ENCODE measurements at places on chromosomes 4 and X. TPM values are rescaled to one million over a fixed set of nuclear protein-coding genes. Genes with fewer than 3 reads are reported as not detected.
A peak's percentile ranks its signal among the peaks of the same experiment; 100 is the strongest.

The GPR50 gene
- not detected for total RNA-seq

The TMEM47 gene
- 28.5 TPM for total RNA-seq

The C4orf50 gene
- total RNA-seq: 2.8 TPM

GRCh38 chr4:147139455-147140198, 194.0 kb upstream of the TTC29 start:
- no peak for DNase-seq
- no peak overlapping the region for H3K27ac ChIP-seq
- no peaks in the 10 kb centered on the region for H3K4me1 ChIP-seq
- no peak overlapping the region for H3K4me3 ChIP-seq
- no peaks in the 10 kb centered on the region for H3K36me3 ChIP-seq

The GDPD2 gene
- not detected for total RNA-seq

DNA sequence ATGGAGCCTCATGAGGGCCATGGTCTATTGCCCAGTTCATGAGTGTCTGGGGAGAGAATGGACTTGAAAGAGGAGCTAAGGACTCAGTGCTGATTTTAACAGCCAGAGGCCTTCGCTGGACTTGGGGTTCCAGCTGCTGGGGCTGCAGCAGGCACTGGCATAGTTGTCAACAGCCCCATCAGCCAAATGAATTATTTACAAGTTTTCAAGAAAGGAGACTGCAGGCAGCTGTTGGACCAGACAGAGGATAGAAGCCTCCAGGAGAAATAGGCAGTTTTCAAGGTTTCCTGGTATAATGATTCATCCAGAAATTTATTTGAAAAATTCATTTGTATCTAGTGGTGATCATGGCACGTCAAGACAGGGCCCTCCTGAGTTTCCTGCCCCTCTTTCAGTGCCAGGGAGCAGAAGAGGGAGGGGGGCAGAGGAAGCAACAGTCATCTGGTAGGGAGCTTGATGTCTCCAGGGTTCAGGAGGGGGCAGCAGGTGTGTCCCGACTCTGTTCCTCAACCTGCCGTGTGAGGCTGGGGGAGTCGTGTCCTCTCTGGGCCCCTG, 63.1 kb upstream of the GPR78 start:
- no peaks in the 10 kb centered on the region for H3K4me1 ChIP-seq
- no peaks in the 10 kb centered on the region for H3K27me3 ChIP-seq
- H3K36me3 ChIP-seq: no peaks in the 10 kb centered on the region
- no peak for DNase-seq
- H3K27ac ChIP-seq: no peak overlapping the region
- no peak overlapping the region for H3K4me3 ChIP-seq

- no peaks in the 10 kb centered on the region for H3K36me3 ChIP-seq
- H3K27ac ChIP-seq: no peak overlapping the region
- no peaks in the 10 kb centered on the region for H3K27me3 ChIP-seq
- DNase-seq: peak; percentile 3
- no peaks in the 10 kb centered on the region for H3K4me1 ChIP-seq
Measured at GRCh38 chrX:140733766-140734342, 24.3 kb downstream of the LINC00632 start.

- H3K27ac ChIP-seq: no peak overlapping the region
- no peak overlapping the region for H3K4me3 ChIP-seq
- no peaks in the 10 kb centered on the region for H3K27me3 ChIP-seq
- H3K4me1 ChIP-seq: no peaks in the 10 kb centered on the region
- no peak for DNase-seq
- no peaks in the 10 kb centered on the region for H3K36me3 ChIP-seq
Measured at GRCh38 chrX:119690921-119691716, 1.8 kb downstream of the SEPTIN6 start.

DNA sequence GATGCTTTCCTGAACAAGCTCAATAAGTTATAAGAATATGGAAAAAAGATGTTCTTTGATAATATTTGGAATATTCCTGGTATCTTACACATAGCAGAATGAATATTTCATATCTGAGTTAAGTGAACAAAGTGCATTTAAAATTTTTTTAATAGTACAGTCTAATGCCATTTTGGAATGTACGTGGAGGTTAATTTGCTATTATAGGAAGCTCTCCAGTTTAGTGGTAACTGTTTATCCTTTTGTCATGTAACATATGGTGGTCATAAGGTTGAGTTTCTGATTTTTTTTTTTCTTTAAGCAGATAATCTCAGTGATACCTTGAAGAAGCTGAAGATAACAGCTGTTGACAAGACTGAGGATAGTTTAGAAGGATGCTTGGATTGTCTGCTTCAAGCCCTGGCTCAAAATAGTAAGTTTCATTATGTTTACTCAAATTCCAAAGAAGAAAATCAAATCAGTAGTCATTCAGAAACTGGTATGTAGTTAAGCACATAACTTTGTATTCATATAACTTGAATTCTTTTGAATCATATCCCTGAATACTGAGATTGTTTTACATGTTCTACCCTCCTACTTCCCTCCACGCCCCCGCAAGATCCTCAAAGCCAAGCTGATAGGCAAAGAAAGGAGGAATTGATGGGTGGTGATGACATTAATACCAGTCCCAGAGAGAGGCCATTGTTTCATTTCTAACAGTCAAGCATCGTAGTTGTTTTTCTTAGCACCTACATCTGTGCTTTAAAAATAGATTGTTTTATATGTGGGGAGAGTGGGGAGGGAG, 32.1 kb downstream of the RAP1GDS1 start:
- no peaks in the 10 kb centered on the region for H3K27me3 ChIP-seq
- no peaks in the 10 kb centered on the region for H3K4me1 ChIP-seq
- H3K27ac ChIP-seq: no peak overlapping the region
- H3K4me3 ChIP-seq: no peak overlapping the region

- H3K27me3 ChIP-seq: no peaks in the 10 kb centered on the region
- no peak overlapping the region for H3K4me3 ChIP-seq
- no peaks in the 10 kb centered on the region for H3K36me3 ChIP-seq
- no peaks in the 10 kb centered on the region for H3K4me1 ChIP-seq
- DNase-seq: peak; percentile 8
Measured at GRCh38 chrX:70030301-70030767, 19.4 kb downstream of the AWAT2 start.

GRCh38 chrX:154056770-154057241, 37.1 kb upstream of the IRAK1 start:
- no peak overlapping the region for H3K27ac ChIP-seq
- no peaks in the 10 kb centered on the region for H3K4me1 ChIP-seq
- H3K36me3 ChIP-seq: no peaks in the 10 kb centered on the region
- no peaks in the 10 kb centered on the region for H3K27me3 ChIP-seq
- H3K4me3 ChIP-seq: no peak overlapping the region

GRCh38 chr4:44842531-44842930, 116.2 kb upstream of the GNPDA2 start:
- H3K27me3 ChIP-seq: no peaks in the 10 kb centered on the region
- no peak for DNase-seq
- no peaks in the 10 kb centered on the region for H3K36me3 ChIP-seq
- no peaks in the 10 kb centered on the region for H3K4me1 ChIP-seq
- no peak overlapping the region for H3K4me3 ChIP-seq
- H3K27ac ChIP-seq: no peak overlapping the region

The TMEM31 gene
- 7.6 TPM for total RNA-seq

- H3K27me3 ChIP-seq: no peaks in the 10 kb centered on the region
- DNase-seq: no peak
- no peak overlapping the region for H3K27ac ChIP-seq
- no peaks in the 10 kb centered on the region for H3K36me3 ChIP-seq
- no peaks in the 10 kb centered on the region for H3K4me1 ChIP-seq
Measured at GRCh38 chrX:47941423-47941822, 62.4 kb downstream of the ZNF182 start.

GRCh38 chr4:151238477-151238876, 38.5 kb upstream of the PRSS48 start:
- no peaks in the 10 kb centered on the region for H3K4me1 ChIP-seq
- no peak overlapping the region for H3K4me3 ChIP-seq
- DNase-seq: no peak
- H3K27me3 ChIP-seq: no peaks in the 10 kb centered on the region
- no peaks in the 10 kb centered on the region for H3K36me3 ChIP-seq

The C4orf51 gene
- not detected for total RNA-seq

GRCh38 chrX:19709812-19710518, 177.4 kb downstream of the SH3KBP1 start:
- no peak overlapping the region for H3K4me3 ChIP-seq
- no peak overlapping the region for H3K27ac ChIP-seq
- H3K36me3 ChIP-seq: no peaks in the 10 kb centered on the region

GRCh38 chr4:85772470-85772869, 297.5 kb downstream of the ARHGAP24 start:
- no peaks in the 10 kb centered on the region for H3K36me3 ChIP-seq
- no peak overlapping the region for H3K27ac ChIP-seq
- H3K27me3 ChIP-seq: no peaks in the 10 kb centered on the region
- no peaks in the 10 kb centered on the region for H3K4me1 ChIP-seq

The BANK1 gene
- total RNA-seq: 3.3 TPM

- no peak overlapping the region for H3K27ac ChIP-seq
- no peak overlapping the region for H3K4me3 ChIP-seq
- H3K36me3 ChIP-seq: no peaks in the 10 kb centered on the region
- no peaks in the 10 kb centered on the region for H3K4me1 ChIP-seq
Measured at GRCh38 chr4:43243433-43244116, 351.1 kb downstream of the GRXCR1 start.

The SPIN4 gene
- total RNA-seq: 3.5 TPM

DNA sequence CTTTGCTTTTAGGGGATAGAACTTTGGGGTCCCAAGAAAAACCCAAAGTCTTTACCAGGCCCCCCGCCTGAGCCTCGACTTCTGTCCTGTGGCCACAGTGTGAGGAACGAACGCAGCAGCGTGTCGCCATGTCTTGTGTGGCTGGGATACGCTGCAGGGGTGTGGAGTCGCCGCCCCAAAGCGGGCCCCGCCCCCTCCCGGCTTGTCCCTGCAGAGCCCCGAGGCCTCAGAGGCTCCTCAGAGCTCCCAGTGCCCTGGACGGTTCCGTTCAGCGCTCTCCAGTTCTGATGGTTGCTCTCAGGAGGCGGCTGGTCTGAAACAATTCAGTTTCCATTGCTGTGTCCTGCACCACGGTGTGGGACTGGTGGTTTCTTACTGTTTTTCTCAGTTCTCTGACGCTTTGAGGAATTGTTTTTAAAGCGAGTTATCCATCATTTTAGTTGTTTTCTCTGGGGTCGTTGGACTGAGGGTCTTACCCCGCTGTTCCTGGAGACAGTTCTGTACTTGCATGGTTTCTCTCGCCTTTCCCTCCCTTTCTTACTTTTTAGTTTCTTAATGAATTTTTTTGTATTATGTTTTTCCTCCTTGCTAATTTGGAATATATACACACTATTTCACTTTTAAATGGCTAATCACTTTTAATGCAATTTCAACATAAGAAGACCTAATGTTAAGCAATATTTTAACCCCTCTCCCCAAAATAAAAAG, 1.6 kb upstream of the IDUA start:
- no peaks in the 10 kb centered on the region for H3K36me3 ChIP-seq
- peak overlapping the region; percentile 14 for H3K27ac ChIP-seq
- H3K27me3 ChIP-seq: no peaks in the 10 kb centered on the region
- peak overlapping the region; percentile 8 for H3K4me3 ChIP-seq
- peak; percentile 76 for DNase-seq

DNA sequence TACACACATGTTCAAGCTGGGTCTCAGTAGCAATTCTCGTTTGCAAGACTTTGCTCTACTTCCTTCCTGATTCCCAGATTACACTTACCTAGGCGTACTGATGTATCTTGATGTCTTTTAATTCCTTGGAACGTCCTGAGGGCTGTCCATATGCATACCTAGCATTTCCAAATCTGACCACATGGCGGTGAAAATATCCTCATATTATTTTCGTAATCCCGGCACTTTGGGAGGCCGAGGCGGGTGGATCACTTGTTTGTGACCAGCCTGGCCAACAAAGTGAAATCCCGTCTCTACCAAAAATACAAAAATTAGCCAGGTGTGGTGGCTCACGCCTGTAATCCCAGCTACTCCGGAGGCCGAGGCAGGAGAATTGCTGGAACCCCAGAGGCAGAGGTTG, 1786.3 kb upstream of the TENM3 start:
- DNase-seq: no peak
- H3K27ac ChIP-seq: no peak overlapping the region
- no peak overlapping the region for H3K4me3 ChIP-seq
- no peaks in the 10 kb centered on the region for H3K4me1 ChIP-seq
- H3K27me3 ChIP-seq: no peaks in the 10 kb centered on the region
- H3K36me3 ChIP-seq: no peaks in the 10 kb centered on the region

Measured in prostate gland (tissue), 2 donors.